ENCODE measurements at places on chromosomes 3 and 15.
A peak's percentile ranks its signal among the peaks of the same experiment; 100 is the strongest.

- no peak for DNase-seq
Measured at GRCh38 chr3:146554151-146554760, 9.8 kb upstream of the PLSCR1 start.

DNA sequence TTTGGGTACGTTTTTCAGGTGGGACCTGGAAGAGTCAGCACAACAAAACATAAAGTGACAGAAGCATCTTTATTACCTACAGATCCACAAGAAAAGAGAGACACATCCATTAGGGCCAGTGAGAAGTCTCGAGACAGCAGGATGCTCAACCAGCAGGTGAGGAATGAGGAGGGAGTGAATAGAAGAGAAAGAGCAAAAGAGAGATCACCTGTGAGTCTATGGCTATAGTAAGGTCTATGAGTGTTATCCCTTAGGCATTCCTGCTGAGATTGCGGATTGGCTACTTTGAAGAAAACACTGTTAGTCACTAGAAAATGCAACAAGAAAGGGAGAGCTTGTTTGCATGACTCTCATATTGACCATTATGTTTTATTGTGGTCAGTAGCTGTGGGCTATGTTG is 1556.2 kb upstream of the GBE1 start:
- no peak for DNase-seq

DNA sequence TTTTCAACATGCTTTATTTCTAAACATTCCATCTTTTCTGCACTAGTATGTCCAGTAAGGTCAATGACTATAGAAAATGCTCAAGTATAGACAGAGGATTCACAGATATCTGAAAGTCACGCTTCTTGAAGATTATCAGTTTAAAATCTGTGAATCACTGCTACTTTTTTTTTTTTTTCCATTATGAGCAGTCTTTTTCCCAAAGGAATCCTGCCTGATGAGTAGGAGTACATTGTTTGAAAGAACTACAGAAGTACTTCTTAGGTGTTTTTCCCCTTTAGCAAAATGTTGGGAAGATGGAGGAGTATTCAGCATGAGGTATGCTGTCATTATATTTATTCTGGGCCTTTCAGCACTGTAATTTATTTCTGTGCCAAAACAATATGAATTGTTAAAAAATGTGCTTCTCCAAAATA is 266.2 kb downstream of the NLGN1 start:
- DNase-seq, result peak; percentile 41

GRCh38 chr3:71262364-71263265 is 320.9 kb downstream of the FOXP1 start:
- no peak for DNase-seq

DNA sequence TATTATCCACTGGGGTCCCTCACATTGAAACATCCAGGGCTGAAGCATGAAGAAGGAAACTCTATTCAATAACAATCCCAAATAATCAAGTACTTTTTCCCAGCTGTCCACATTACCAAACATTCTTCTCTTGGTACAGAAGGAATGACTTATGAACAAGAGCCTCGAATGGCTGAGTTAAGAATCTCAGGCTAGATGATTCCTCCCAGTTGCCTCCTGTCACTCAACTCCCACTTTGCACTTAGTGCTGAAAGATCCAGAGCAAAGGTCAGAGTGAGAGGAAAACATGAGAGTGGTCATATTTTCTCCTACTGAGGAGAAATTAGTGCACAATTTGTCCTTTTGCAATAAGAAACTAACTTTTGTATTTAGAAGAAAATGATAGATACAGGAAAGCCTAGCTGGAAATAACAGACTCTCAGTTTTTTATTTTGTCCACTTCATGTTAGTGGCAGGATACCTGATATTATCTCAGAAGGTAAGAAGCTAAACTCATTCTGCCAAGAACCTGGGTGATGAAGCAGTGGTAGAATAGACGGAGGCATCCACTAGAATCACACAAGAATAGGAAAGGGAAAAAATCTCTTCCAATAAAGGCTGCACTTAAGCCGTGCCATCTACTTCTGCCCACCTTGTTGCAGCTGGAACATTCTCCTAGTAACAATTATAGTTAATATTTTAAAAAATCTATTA is 46.2 kb downstream of the GADL1 start:
- no peak for DNase-seq

DNA sequence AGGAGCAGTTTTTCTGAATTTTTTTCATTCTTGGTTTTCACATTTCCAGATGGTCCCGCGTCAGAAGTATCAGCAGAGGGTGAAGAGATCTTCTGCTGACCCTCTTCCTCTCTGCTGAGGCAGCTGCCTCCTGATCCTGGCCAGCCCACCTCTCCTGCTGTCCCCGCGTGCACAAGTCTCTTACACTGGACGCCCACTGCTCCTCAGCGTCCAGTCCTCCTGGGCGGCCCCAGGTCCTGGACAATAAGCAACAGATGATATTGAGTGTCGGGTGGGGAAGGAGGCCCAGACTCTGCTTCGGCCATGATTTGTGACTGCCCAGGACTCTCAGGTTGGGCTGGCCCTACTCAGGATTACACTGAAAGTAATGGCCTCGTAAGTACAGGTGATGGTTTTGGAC is 50.1 kb downstream of the KLHL25 start:
- DNase-seq, result no peak

GRCh38 chr3:149087208-149087607 is 875 bp upstream of the HLTF start:
- no peak for DNase-seq

DNA sequence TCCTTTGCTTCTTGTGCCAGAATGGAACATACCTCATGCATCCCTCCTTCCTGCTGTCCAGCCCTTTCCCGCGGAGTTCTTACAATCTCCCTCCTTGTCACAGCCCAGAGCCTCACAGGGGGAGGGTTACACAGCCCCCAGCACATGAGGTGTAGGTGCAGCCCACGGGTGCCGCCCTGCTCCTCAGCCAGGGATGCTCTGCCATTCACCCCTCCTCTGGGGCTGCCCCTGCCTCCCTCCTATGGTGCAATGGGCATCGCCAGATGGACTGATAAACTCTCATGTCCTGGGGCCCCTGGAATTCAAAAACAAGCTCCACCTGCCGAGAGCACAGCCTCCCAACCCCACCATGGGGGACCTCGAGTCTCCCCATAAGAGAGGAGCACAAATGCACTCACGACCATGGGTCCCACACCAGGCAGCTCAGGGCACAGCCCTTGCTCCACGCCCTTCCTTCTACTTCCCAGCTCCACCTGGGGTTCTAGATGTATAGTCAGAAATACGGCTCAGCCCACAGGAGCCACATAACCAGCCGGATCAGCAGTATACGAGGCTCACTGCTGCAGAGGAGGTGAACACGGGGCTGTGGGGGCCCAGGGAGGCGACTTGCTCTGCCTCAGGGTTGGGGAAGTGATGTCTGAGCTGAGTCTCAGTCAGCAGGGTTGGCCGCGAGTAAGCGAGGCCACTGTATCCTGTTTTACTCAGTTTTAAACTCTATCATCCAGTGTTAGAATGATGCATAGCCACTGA is 269.7 kb upstream of the LYSMD4 start:
- DNase-seq, result no peak

DNA sequence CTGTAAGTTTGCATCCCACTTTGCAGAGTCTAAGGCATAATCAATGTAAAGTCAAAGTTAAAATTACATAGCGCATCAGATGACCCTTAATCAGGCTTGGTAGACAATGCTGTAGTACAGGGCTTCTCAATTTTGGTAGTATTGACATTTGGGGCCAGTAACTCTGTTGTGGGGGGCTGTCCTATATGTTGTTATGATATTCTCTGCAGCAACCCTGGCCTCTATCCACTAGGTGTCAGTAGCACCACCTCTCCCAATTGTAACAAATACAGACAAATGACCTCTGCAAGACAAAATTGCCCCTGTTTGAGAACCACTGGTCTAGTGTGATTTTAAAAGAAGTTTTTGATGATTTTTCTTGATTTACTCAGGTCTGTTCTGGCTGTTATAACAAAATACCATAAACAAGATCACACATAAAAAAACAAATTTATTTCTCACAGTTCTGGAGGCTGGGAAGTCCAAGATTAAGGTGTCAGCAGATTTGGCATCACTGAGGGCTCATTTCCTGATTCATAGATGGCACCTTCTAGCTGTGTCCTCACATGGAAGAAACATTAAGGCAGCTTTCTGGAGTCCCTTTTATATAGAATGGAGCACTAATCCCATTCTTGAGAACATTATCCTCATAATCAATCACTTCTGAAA is 37.6 kb upstream of the SLC9A9 start:
- DNase-seq, result peak; percentile 18

DNA sequence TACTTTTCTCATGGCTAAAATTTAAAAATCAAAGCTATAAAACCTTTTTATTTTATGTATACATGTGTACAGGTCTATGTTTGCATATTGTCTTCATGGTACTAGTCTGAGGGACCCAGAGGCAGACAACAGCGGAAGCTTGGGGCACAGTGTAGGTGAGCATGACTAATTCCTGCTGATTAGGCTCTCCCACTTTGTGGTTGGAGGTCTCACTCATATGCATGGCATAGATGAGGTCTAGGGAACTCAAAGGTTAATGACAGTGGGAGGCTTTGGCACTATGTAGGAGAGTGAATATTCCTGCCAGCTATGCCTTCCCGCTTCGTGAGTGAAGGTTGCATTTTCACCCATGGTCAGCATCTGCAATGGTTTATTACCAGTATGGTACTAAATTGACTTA is 47.5 kb upstream of the AADACL2 start:
- DNase-seq, result no peak

Data from putamen (tissue), 1 donor.